ENCODE measurements at places on chromosomes 5 and 9. TPM values are rescaled to one million over a fixed set of nuclear protein-coding genes. Genes with fewer than 3 reads are reported as not detected.

- DNase-seq, result no peak
Measured at GRCh38 chr5:149294872-149295829, 23.5 kb downstream of the AFAP1L1 start.

DNA sequence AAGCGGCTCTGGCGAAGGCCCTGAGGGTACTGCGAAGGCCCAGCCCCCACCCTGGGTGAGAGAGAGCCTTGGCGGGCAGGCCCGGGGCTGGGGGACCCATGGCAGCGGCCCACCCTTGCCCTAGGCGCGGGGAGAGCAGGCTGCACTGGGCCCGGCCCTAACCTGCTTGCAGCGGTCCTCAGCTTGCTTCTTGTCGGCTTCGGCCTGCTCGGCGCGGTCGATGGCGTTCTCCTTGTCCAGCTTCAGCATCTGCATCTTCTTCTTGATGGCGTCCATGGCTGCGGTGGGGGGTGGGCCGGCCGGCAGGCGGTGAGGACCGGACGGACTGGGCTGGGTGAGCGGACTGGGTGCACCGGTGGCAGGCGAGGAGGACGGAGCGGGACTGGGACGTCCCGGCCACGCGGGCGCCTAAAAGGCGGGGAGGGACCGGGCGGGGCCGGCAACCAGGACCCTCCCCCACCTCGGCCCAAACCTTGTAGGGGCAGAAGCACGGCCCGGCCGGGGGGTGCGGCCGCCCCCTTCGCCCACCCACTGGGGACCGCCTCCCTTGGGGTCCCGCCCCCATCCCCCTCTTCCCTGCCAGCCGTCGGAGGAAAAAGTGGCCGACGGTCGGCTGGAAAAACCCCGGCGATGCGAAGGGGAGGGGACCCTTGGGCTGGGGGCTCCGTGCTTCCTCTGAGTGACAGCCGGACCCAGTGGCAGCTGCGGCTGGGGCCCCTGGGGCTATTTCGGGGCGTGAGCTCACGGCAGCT is at the start of gene TPM2:
Gene TPM2 (minus strand): TSS at position 384 of the 752 bp plus-strand sequence. CDS start 108 bp downstream, at position 276.
- peak; percentile 79 for DNase-seq

DNA sequence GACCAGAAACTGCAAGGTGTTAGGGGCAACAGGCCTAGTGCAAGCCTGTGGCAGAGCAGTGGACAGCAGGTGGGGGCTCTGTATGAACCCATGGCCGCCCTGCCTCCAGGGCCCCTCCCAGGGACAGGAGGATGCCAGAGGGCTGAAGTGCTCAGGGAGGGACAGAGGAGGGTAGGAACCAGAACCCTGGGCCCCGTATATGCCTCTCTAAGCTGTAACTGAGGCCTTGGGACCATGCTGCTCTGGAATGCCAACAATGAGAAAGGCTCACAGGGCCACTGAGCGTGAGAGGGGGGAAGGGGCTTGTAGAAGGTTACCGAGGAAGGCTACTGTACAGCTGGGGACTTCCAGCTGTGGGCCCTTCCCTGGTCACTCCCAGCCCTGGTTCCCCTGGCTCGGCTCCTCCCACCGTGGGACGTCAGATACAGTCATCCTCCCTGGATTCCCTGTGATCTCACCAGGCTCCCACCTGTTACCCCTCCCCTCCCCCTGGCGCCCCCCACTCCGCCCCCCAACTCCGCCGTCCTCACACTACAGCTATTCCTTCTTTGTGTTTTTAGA is 21.1 kb downstream of the AQP7 start:
- no peak for DNase-seq

- DNase-seq, result no peak
Measured at GRCh38 chr5:61617039-61617438, 285.0 kb downstream of the ZSWIM6 start.

DIPK1B gene
- 23.2 TPM for total RNA-seq

ITGA1 gene
- 34.9 TPM for total RNA-seq
